ENCODE measurements at places on chromosomes 1 and 21. TPM values are rescaled to one million over a fixed set of nuclear protein-coding genes. Genes with fewer than 3 reads are reported as not detected.

PODN gene
- total RNA-seq = 0.48 TPM

CRTC2 gene
- 3.6 TPM for total RNA-seq

CNIH3 gene
- 1.7 TPM for total RNA-seq

RHOU gene
- 0.43 TPM for total RNA-seq

TTC22 gene
- 16.8 TPM for total RNA-seq

TRIM46 gene
- total RNA-seq = 3.4 TPM

ZNF683 gene
- total RNA-seq = not detected

Measured in tracheal epithelial cell (primary cell).